Activated T-helper 2 cell treated with anti-CD3 and anti-CD28 coated beads, Interferon-gamma antibody, Interleukin-2, Interleukin-4, amounts not matched to agents 10 μg/mL and 5 μg/mL and 100 μg/mL, durations not matched to agents 14 hours and 24 hours and 36 hours (primary cell): ENCODE measurements at places on chromosomes 4 and X.

GRCh38 chrX:22345884-22346283, 73.2 kb downstream of the CBLL2 start:
- DNase-seq = no peak

- no peak for DNase-seq
Measured at GRCh38 chr4:47049347-47049746, 18.0 kb downstream of the GABRB1 start.

GRCh38 chrX:53660004-53660403, 26.5 kb downstream of the HUWE1 start:
- DNase-seq = no peak

DNA sequence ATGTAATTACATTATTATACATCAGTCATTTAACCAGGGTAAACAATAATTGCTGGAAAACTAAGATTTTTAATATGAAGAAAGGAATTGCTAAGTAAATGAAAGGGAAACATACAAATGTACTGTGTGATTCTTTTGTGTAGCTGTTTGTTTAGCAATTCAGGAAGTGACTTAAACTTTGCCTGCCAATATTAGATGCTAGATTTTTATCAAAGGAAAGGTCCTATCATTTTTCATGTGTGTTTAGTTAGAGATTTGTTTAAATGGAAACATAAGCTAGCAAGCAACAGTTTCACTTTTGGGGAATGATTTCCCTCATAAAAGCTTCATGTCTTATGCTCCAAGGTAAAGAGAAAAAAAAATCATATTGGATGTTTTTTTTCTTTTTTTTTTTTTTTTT, 95.1 kb upstream of the LIMCH1 start:
- DNase-seq = no peak

GRCh38 chr4:100736641-100737451, 219.0 kb upstream of the EMCN start:
- no peak for DNase-seq

GRCh38 chr4:124484008-124484407, 228.5 kb downstream of the ANKRD50 start:
- DNase-seq = no peak

GRCh38 chr4:84167564-84167963, 331.5 kb downstream of the NKX6-1 start:
- no peak for DNase-seq

DNA sequence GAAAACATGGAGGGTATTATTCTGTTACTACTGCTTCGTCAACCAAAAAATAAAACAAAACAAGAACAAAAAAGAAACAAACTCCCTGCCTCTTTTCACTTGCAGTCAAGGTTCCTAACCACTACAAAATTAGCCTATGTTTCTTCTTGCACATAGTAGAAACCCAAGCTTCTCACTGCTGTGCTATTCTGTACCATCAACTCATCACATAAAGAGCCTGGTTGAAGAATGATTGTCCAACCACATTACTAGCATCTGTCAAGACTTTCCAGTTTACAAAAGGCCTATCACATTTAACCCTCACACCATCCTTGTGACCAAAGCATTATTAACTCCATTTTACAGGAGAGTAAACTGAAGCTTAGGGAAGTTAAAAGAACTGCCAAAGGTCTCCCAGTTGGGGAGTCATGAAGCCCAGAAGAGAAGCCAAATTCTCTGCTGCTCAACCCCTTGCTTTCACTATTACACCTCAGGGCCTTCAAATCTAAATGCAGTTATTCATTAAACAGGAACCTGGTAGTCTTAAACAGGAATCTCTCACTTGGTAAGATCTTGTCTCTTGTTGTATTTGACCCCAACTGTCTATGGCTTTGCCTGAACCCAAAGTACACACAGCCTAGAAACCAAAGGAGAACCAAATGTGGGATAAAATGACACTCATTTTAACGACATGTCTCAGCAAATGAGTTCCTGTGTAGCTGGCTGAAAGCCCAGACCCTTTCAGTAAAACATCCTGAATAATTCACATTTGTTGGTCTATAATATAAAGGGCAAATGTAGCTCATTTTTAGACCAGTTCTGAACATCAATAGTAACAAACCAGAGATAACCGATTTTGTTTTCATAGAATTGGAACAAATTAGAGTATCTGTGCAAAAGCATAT, 8.6 kb downstream of the F9 start:
- no peak for DNase-seq

GRCh38 chr4:10530137-10530786, 73.0 kb upstream of the ZNF518B start:
- DNase-seq = no peak

DNA sequence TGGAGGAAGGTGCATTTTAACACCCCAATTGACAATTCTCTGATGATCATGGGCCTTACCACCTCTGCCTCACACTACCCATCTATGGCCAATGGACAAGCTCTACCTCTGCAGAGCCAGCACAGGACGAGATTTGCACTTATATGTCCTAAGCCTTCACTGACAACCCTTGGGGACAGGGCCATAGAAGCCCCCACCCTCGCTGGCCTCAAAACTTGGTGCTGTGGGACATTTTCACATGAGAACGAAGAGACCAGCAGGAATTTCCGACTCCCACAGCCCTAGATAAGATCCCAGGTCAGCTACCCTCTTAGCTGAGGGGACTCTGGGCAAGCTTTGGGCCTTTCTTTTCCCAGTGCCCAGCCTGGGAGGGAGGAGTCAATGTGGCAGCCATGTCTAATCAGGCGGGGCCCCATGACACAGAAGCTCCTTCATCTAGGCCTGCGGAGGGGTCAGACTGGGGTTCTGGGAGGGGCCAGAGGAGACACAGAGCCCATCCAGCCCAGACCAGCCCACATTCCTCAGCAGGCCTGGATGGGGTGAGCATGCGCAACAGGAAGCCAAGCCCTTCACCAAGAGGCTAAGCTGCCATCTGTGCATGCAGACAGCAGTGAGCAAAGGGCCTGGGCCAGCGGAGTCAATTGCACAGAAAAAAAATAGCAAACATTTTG, 12.1 kb downstream of the PJA1 start:
- no peak for DNase-seq
